ENCODE measurements at places on chromosomes 4 and X. TPM values are rescaled to one million over a fixed set of nuclear protein-coding genes. Genes with fewer than 3 reads are reported as not detected.

Gene SLC7A11
- total RNA-seq, result 2.1 TPM

Gene RTL3
- 0.59 TPM for total RNA-seq

Gene ARSJ
- 11.6 TPM for total RNA-seq

Gene SPANXA1
- not detected for total RNA-seq

- DNase-seq, result no peak
Observed at GRCh38 chr4:98749206-98749605, 90.8 kb upstream of the TSPAN5 start.

DNA sequence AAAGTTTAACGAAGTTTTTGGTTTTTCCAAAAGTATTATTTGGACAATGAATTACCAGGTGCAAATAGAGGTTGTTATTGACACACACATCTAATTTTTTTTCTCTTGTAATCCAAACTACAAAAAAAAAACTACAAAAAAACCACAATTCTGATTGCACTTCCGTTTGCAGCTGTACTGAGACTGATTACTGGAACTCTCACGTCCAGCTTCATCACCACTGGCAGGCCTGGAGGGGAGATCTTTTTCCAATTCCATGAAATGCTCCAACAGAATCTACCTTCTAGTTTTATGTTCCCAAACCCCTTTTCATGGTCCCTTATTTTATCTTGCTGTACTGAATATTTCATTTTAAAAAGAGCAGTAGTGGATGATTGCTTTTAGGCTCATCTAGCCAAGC lies 1118.3 kb downstream of the C4orf33 start:
- no peak for DNase-seq

DNA sequence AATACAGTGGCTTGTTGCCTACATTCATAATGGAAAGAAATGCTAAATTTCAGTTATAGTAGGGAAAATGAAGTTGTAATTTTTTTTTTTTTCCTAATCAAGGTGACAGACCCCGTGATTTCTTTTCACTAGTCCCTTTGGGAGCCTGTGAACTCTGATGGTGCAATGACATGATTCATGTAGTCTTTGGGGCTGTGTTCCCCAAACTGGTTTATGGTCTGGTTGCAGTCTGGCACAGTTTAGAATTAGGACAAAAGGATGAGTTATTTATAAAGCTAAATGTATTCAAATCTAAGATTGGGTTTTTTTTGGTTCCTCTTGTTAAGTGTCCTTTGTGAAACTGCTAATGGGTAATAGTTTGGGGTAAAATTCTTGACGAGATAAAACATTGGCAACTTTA lies 66.0 kb downstream of the REPS2 start:
- no peak for DNase-seq

DNA sequence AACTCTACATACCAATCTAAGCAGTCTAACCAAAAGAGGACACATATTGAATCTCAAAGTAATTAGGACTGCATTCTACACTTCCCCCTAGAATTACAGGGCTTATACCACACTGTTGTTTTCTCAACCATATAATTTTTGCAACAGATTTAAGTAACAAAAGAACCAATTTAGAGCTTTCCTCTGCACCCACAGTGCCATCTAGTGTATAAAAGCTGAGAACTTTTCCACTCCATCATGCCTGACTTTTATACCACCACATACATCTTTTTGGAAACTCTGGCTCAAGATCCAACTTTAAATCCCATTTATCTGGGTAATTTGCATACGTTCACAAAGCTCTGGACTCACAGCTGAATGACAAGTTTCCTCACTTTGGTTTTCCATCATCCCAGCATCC lies 99.5 kb downstream of the EFHC2 start:
- peak; percentile 0 for DNase-seq

GRCh38 chrX:48532161-48532560 lies 7.4 kb upstream of the TBC1D25 start:
- no peak for DNase-seq

- no peak for DNase-seq
Observed at GRCh38 chr4:100497791-100498190, 20.0 kb downstream of the EMCN start.

DNA sequence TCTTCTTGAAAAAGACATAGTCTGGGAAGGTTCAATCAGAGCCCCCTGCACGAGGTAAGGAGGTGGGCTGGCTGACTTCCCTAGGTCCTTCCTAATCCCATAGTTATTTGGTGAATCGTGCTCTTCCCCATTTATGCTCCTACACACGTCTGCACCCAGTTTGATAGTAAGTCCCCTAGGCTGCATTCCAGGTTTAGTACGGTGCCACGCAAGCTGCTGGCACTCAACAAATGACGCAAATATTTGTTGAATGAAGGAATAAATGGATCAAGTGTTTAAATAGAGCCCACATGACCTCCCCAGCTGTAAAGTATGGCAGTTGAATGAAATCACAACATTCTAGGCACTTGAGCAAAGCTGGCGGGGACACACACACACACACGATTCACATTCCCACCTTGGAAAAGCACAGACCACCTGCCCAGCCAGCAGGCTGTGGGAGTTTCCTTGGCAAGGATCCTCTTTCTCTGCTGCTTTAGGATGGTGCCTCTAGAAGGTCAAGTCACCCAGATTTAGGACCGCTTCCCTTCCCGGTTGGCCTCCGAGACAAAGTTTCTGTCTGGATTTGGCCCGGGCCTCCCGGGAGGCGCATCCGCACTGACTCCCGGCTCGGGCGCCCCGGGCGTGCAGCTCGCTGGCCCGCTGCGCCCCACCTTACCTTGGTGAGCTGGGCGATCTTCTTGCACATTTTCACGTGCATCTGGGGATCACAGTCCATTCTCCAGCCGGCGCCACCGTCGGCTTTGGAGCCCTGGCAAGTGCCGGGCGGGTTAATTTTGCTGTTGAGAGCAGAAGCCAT lies 721 bp downstream of the FAM184B start:
- DNase-seq, result no peak

GRCh38 chrX:129726307-129727111 lies 12.3 kb upstream of the XPNPEP2 start:
- peak; percentile 41 for DNase-seq
